ENCODE measurements at places on chromosomes 6 and 20.
A peak's percentile ranks its signal among the peaks of the same experiment; 100 is the strongest.

DNA sequence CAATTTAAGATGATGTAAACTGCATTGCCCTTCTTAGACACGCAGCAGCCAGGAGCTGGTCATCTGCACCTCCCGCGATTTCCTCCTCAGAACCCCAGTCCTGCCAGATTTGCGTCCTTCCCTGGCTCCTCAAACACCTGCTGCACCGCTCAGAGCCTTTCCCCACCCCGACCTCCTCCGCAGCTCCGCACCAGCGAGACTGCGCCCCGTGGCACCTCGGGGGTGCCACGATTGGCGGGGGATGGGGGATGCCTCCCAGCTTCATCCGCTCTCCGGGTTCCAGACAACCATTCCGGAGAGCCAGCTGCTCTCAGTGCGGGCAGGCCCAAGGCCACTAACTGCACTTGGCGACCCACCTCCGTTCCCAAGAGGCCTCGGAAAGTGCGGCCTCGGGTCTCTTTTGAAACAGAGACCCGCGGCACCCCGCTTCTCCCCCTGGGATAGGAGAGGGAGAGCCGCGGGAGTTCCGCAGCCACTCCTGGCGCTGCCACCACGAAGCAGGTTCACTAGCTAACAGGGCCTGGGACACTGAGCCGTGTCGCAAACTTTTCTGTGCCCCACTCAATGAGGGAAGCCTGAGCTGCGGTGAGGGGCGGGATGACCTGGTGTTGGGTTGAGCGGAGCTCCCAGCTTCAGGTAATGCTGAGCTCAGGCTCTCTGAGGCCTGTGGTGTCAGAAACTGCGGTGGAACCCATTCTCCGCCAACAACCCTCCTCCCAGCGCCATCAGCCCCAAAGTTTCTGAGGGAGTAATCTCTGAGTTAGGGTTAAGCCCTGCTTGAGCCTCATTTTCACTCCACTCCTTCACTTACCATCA, 7.3 kb upstream of the TFAP2A start:
- no peak for DNase-seq

- no peak for DNase-seq
Measured at GRCh38 chr6:39801456-39802251, 9.5 kb downstream of the DAAM2 start.

GRCh38 chr6:35603326-35604202, 85.2 kb downstream of the FKBP5 start:
- DNase-seq: no peak

- DNase-seq: no peak
Measured at GRCh38 chr6:63058601-63059000, 152.7 kb upstream of the FKBP1C start.

GRCh38 chr20:32965115-32965514, 39.1 kb downstream of the SUN5 start:
- no peak for DNase-seq

- DNase-seq: no peak
Measured at GRCh38 chr20:44495257-44495656, 19.6 kb downstream of the TTPAL start.

DNA sequence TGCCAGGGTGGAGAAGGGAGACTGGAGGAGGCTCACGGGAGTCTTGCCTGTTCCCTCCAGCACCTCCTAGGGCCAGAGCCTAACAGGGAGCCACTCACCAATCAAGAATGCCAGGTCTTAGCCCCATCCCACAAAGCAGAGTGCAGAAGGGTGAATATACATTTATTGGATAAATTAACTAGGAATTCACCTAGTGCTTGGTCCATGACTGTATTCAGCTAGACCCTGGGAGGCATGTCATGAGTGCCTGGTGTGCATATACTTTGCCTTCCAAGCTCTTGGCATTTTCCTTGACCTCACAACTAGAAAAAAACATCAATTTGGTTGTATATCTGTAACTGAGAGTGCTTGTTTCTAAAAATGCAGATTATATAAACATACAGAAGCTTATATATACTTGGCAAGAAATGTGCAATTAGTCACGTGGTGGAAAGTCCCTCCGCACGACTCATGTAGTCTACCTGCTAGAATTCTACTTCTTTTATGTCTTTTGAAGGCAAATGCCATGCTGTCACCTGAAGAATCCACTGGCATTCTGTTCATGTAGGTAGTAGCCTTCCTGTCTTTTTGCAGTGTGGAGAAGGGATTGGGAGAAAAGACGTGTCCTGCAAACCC, 991.0 kb downstream of the KIF16B start:
- no peak for DNase-seq

GRCh38 chr6:157258878-157259277, 64.4 kb downstream of the TMEM242 start:
- peak; percentile 88 for DNase-seq

DNA sequence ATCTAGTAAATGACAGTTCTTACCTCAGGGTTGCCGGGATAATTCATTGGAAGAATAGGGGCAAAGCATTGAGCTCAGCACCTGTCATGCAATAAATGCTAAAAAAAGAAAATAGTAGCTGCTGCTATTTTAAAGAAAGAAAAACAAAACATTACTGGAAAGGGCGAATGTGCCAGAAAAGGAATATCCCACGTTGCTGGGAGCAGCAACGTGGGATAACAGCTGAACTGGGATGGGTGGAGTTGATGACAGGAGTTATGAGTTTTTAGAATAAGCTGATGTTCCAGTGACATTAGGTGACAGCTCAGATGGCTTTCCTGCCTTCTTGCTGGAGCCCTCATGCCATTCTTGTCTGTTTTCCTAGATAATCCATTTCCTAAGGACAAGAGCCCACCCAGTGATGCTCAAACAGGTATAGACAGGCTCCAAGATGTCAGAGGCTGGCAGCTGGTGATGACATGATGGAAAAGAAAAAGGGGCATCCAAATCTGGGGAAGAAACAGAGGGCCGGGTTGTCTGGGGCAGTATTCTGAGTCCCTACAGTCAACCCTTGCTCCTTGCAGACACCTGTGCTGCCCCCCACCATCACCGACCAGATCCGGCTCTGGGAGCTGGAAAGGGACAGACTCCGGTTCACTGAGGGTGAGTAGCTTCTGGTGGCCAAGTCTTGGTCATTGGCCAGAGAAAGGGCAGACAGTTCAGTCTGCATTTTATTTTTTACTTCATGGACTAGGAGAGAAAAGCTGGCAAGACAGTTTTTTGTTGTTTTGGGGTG, 1.1 kb upstream of the VARS2 start:
- DNase-seq: no peak

GRCh38 chr6:53294095-53294494, 54.7 kb downstream of the ELOVL5 start:
- DNase-seq: peak; percentile 87

DNA sequence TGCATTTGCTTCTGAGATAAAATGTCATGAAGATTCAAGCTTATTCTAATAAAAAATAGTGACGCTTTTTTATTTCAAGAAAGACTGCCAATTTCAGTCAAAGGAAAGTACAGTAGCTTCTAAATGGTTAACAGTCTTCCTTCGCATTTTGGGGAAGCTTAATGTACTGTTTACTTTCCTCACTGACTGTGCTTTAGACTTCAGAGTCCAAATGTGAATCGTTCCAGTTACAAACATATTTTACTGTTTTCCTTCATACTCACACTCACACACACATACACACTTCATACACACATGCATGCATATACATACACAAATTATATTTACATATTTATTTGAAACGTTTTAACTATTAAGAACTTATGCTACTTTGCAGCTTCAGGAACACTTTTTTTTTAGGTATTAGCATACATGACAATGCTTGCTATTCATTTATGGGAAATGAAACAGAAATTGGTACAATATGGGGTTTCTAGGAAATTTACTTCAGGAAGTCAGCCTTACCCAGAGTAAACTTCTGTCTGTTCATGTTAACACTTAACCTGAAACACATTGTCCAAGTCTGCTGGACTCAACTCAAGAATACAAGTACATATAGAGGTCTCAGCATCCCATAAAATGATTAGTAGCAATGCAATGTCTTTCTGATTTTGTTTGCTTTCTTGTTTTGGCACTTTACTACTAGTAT, 145.4 kb downstream of the RPS12 start:
- DNase-seq: no peak

DNA sequence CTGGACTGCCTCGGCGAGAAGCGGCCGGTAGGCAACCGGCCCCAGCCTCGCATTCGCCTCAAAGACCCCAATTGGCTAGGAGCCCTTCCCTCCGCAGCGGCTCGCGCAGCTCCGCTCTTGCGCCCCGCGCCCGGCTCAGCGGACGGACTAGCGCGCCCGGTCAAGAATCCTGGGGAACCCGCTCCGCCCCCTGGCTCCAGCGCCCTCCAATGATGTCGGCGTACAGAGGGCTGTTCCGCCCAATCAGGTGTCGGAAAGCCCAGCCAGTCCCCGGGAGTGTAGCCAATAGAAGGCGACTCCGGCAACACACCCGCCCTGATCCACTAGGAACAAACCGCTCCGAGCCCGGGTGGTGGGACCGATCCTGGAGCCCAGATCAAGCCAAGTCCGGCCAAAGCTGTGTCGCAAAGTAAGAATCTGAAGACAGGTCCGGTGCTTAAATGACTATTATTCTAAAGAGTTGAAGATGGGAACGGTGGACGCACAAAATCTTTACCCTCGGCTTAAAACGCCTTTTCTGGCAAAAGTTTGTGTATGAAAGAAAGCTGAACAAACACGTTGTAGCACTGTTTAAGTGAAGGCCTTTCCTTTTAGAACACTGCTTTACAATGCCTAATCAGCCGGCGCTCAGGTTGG, 132.2 kb downstream of the OGFRL1 start:
- no peak for DNase-seq

GRCh38 chr20:10557685-10558084, 116.1 kb downstream of the JAG1 start:
- no peak for DNase-seq

DNA sequence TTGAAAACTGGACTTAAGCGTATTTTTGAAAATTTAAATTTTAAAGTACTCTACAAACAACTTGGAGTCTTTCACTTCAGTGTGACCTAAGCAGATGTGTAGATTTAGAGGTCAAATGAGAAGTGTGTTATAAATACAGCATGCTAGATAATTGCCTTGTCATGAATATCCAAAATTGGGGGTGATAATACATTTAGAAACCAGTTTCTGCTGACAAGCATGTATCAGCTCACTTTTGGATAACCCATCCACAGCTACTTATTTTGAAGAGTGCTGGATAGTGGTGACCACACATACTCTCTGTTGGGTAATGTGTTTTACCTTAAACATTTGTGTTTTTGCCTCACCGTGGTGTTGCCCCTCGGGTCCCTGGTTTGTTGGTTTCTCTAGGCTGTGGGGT, 14.9 kb downstream of the RREB1 start:
- DNase-seq: no peak

DNA sequence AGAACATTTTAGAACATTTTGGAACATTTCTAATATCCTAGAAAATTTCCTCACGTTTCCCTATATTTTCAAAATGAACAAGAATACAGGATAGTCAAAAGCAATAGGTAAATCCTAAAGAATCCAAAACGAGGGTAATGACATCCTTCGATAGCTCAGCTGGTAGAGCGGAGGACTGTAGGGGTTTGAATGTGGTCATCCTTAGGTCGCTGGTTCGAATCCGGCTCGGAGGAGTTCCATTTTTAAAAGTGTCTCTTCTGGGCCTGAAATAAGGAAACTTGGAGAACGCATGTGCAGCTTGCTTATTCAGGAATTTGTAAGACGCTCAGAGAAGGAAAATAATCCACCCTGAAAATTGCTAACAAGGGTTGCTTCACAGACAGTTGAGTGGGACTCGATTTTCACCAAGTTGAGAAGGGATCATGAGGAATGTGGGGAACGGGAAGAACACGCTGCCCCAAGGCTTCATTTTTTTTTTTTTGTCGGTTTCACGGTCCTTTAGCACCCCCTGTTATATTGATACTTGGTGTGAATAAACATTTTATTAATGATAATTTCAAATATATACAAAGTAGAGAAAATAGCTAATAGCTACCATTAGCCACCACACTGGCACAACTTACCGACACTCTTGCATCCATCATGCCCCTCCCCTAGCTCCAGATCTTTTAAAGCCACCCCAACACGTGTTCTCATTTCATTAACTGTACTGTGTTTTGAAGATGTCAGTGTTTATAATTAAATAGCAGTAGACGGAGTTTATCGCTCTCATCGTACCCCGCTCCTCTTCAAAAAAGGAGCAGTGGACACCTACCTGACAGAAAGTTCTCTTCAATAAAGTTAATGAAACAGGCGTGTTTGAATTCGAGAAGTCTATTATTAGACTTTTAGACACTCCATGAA, 1.8 kb upstream of the ABT1 start:
- no peak for DNase-seq

- no peak for DNase-seq
Measured at GRCh38 chr20:59829786-59830664, 103.4 kb downstream of the SYCP2 start.

- no peak for DNase-seq
Measured at GRCh38 chr6:108752733-108753590, 95.3 kb upstream of the ARMC2 start.

DNA sequence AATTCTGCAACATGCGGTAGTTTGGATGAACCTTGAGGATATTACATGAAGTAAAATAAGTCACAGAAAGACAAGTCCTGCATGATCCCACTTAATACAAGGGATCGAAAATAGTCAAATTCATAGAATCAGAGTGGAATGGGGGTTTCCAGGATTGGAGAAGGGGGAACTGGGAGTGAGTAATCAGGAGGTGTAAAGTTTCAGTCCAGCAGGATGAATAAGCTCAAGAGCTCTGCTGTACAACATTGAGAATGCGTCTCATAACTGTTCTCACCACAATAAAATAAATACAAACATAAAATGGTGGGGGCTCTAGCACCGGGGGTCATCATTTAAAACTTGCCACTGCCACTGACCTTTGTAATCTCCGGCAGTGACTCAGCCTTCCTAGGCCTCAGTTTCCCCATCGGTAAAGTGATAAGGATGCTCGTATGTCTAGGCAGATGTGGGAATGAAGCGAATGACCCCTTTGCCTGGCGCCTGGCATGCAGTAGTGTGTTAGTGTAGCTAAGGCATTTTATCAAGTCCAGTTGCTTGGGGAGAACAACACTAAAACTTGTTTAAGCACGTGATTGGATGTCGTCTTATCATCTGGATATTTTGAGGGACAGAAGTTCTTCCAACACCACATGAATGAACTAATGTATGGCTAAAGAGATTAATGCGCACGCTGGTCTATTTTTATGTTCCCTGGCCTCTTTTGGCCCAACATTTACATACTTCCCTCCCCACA, 421.1 kb downstream of the QKI start:
- no peak for DNase-seq

Measured in Jurkat, Clone E6-1 (cell line).